Glutamatergic neuron (in vitro differentiated cells): ENCODE measurements at places on chromosomes 7 and 10.

DNA sequence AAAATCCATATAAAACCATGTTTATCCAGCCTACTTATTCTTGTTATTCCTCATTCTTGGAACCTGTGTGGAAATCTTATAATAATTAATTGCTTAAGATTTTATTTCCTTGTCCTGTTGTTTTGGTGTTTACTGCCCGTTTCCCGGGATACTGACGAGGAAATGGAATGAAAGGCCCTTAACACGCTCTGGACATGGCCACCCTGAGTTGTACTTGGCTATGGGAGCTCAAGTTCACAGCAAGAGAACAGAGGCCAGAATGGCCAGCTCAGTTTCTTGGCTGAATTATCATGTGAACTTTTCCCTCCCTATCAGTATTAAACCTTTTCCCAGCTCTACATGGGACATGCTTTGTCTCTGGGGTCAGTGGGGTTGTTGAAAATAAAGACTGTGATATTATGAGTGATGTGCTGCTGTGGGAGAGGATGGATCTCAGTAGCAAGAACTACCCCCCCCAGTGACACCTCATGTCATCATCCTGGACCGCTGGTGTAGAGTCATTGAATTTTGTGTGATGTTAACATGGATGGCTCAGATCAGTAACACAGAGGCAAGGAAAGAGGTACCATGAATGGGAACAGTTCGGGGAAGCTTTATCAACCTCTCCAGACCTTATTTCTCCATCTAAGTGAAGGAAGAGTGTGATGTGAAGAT is 87.0 kb upstream of the IGFBP3 start:
- DNase-seq = no peak

GRCh38 chr10:72108830-72109635 is 20.7 kb upstream of the SPOCK2 start:
- no peak for DNase-seq

DNA sequence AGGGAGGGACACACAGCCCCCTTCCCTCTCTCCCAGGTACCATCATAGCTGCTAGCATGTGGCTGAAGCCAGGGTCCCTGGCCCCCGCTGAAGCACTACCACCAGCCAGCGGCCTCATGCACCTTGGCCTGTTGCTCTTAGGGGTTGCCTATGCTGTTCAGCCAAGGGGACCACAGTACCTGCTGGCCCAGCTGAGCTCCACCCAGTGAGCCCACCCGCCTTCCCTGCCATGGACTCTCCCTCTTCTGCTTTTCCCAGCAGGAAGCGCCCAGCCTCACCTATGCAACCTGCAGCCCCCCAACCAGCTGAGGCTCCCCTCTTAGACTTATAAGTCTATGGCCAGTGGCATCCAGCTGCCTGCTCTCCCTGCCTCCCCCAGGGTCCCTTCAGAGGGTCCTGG is 8.7 kb upstream of the MTPAP start:
- no peak for DNase-seq

DNA sequence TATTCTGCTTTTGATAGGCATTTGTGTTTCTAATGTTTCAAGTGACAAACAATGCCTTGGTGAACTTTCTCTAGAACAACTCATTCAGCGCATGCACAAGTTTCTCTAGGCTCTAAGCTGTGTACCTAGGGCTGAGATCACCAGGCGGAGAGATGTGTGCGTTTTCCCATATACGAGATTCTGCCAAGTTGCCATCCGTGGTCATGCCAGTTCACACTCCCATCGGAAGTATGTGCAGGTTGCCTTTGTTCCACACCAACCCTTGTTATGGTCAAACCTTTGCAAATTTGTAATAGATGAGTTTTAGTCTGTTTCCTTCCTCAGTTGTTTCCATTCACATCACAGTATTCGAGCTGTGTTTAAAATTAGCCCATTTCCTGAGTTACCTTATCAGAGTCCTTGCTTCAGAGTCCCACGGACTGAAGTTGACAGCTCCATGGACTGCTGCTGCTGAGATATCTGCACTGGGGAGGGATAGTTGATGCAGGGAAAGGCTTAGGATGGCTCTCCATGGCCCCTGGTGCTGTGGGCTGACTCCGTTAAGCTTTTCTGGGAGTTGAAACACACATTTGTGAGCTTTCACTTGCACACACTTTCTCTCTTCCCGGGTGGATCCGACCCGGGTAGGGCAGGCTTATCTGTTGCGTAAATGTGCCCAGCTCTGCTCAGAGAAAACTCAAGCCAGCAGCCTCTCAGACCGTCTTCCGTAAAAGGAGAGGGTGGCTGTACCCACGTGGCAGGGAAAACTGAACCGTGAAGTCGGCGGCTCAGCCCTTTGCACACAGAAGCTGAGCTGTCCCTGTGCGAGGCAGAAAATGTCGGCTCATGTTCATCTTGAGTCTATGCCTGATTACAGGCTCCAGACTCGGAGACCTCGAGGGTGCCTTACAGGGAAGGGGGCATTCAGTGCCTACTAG is 49.4 kb downstream of the HK1 start:
- no peak for DNase-seq

DNA sequence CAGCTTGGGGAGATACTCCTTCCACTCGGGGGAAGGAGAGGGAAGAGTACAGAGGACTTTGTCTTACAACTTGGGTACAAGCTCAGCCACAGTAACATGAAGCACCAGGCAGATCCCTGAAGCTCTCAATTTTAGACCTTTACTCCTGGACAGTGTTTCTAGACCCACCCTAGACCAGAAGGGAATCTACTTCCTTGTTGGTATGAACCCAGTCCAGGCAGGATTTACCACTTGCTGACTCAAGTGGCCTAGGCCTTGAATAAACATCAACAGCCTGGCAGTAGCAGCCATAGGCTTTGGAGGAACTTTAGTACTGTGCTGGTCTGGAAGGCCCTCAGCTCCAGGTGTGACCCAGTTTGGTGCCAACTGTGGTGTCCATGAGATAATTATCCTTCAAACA is 173.1 kb downstream of the ADRA2A start:
- DNase-seq = no peak

DNA sequence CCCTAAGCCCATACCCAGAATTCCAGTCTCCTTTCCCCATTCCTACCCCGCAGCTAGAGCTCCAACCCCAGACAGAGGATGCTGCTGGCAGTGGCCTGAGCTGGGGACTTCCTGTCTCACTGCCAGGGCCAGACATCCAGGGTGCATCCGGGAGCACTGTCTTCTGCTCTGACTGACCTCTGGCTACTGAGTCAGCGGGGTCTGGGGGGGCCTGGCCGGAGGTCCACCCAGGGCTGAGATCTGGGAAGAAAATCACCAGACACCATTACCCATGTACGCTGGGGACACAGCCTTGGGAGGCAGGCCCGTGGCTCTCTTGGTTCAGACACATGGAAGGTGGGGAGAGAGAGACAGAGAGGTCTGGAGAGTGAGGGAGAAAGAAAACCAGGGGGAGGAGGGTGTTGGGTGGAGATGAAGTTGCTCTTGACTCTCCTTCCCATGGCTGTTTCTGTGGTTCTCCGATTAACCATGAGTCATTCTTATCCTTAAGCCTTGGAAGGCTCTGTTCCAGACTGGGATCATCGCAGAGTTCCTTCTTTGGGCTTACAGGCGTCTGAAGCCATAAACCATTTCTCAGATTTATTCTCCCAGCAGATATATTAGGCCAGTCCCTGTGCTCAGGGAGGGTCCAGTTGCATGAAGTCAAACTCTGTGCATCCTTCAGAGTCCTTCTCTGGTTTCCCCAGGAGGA is 23.6 kb downstream of the TSPAN15 start:
- no peak for DNase-seq

- DNase-seq = no peak
Observed at GRCh38 chr7:2093215-2093842, 139.4 kb downstream of the MAD1L1 start.

GRCh38 chr7:159015454-159016410 is 128.9 kb downstream of the VIPR2 start:
- peak; percentile 11 for DNase-seq

DNA sequence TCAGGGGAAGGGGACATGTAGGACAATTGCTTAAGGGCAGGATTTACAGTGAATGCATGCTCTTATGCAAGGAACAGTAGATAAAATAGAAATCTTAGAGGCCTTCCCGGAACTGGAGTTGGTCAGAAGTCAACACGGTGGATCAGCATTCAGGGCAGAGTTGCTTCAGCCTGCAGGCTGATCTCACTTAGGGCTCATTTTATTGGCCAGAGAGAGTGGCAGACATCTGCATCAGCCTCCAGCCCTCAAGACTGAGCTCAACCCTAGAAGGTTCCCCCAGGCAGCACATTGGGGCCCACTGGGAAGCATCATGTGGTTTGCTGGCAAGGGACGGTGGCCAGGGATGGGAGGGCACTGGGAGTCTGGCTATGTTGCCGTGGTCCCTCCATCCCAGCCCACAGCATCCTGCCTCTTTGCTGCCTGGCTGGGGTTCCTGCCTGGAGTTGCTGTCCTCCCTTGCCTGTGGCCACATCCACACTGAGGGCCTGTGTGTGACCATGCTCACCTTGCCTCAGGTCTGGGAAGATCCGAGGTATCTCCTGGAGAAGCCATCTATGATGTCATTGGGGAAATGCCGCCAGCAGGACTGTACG is 13.0 kb downstream of the SCART1 start:
- DNase-seq = no peak

DNA sequence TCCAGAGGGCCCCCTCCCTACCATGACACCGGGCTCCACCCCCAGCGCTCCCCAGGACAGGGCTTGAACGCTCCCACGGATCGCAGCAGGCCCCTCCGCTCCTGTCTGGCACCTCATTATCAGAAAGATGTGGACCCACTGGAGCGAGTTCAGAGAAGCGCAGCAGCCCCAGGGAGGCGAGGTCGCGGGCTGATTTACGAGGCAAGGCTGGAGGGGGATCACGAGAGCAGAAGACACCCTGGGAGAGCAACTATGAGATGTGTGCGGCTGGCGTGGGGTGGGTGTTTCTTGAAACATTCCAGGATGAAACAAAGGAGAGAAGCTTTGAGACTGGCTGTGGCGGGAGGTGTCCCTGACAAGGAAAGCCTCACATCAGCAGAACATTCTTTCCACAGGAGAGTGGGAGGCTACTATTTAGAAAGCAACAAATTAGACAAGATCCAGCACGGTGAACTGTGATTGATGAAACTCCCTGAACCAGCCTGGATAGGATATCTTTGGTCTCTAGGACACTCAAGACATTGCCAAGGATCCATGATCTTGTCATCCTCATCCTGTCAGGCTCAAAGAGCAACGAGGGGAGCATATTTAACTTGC is 66.0 kb downstream of the JCAD start:
- no peak for DNase-seq
